ENCODE measurements at places on chromosomes 2 and 18. TPM values are rescaled to one million over a fixed set of nuclear protein-coding genes. Genes with fewer than 3 reads are reported as not detected.

DNA sequence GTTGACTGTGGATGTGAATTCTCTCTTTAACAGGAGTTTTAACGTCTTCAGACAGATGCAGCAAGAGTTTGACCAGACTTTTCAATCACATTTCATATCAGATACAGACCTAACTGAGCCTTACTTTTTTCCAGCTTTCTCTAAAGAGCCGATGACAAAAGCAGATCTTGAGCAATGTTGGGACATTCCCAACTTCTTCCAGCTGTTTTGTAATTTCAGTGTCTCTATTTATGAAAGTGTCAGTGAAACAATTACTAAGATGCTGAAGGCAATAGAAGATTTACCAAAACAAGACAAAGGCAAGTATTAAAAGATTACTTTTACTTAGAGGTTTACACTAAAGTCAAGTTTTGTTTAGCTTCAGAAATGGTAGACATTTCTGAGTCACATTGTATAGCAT is 30.2 kb upstream of the TYMS start:
- no peaks in the 10 kb centered on the region for H3K27me3 ChIP-seq
- no peaks in the 10 kb centered on the region for H3K4me1 ChIP-seq
- H3K27ac ChIP-seq, result no peak overlapping the region
- no peaks in the 10 kb centered on the region for H3K36me3 ChIP-seq

GRCh38 chr2:230928701-230929380 is 3.8 kb upstream of the GPR55 start:
- H3K27me3 ChIP-seq, result no peaks in the 10 kb centered on the region
- H3K27ac ChIP-seq, result no peak overlapping the region
- no peaks in the 10 kb centered on the region for H3K4me1 ChIP-seq
- H3K36me3 ChIP-seq, result no peaks in the 10 kb centered on the region
- no peak for DNase-seq
- H3K4me3 ChIP-seq, result no peak overlapping the region

RNASEH1 gene
- 22.1 TPM for total RNA-seq

DNA sequence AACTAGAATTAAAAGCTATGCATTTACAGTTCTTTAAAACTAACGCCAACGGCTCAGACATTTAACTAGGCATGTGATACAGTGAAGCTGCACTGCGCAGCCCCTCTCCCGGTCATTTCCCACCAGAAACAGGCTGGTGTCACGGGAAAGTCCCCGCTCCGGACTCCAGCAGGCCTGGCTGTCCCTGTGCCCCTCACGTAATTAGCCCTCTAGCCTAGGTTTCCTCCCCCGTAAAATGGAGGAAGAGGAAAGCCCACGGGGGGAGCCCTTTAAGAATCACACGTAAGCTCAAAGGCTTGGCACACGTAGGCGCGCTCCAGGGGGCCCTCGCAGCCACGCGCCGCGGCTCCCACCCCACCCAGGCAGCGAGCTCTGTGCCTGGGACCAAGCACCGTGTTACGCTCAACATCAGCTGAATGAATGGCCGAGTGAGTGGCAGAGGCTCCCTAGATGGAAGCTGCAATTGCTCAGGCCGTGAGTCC is 48.0 kb downstream of the KCNIP3 start:
- peak overlapping the region; percentile 64 for H3K4me3 ChIP-seq
- no peaks in the 10 kb centered on the region for H3K36me3 ChIP-seq
- H3K27ac ChIP-seq, result peak overlapping the region; percentile 33
- DNase-seq, result peak; percentile 41
- H3K27me3 ChIP-seq, result no peaks in the 10 kb centered on the region

EIPR1 gene
- 23.3 TPM for total RNA-seq

- H3K4me3 ChIP-seq, result no peak overlapping the region
- H3K4me1 ChIP-seq, result no peaks in the 10 kb centered on the region
- no peak for DNase-seq
- no peak overlapping the region for H3K27ac ChIP-seq
- H3K27me3 ChIP-seq, result no peaks in the 10 kb centered on the region
- H3K36me3 ChIP-seq, result no peaks in the 10 kb centered on the region
Observed at GRCh38 chr18:1774261-1774660, 797.0 kb downstream of the METTL4 start.

OR6B3 gene
- total RNA-seq, result not detected

DNA sequence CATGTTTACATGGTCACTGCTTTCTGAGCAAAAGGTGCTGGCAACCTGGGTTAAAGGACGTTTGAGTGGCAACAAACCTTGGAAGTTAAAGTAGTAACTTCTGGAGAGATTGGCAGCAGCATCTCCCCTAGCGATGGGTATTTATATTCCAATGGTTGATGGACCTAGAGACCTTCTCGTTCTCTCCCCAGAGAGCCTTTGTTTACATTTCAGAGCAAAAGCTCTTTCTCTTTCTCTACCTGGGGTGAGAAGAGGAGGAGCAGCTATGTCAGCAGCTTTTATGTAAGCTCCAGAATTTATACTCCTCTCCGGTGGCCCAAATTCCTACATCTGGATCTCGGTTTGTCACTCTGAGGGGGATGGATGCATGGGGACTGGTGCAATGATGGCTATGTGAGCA is 213.7 kb upstream of the ARL4C start:
- no peaks in the 10 kb centered on the region for H3K36me3 ChIP-seq
- no peak overlapping the region for H3K4me3 ChIP-seq
- no peaks in the 10 kb centered on the region for H3K4me1 ChIP-seq

COL6A3 gene
- 320 TPM for total RNA-seq

DNA sequence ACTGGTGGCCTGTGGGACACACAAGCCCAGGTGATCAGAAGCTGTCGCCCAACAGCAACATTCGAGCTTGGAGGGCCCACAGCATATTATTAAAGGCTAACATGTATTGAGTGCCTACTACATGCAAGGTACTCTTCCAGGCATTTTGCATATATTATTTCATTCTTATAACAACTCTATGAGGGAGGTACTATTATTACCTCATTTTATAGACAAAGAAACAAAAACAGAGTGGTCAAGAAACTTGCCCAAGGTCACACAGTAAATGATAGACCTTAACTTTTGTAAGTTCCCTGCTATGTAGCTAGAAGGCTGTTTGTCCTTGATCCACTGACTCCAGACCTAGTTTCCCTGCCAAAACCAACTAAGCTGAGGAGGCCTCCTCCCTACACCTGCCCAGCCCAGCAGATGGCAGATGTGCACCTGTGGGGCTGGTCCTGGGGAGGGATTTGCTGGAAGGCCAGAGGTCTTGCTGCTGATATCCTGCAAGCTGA is 35.7 kb downstream of the KANSL3 start:
- DNase-seq, result peak; percentile 61
- no peak overlapping the region for H3K4me3 ChIP-seq
- H3K4me1 ChIP-seq, result no peaks in the 10 kb centered on the region

SCTR gene
- total RNA-seq, result not detected

DNA sequence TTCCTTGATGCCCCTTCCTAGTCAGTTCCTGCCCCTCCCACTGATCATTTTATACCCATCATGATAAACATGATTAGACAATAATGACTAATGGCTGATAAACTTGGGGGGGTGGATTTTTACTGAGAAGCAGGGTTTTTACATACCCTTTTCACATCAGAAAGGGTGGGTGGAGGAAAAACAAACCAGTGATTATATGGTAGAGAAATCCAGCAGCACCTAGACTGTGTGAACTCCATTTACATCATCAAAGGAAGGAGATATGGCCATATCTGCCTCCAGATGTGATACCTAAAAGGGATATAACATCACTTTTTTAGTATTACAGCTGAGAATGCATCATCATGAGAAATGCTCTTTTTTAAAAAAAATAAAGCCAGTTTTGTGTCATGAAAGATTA is 89.9 kb downstream of the ANKRD12 start:
- no peaks in the 10 kb centered on the region for H3K36me3 ChIP-seq
- no peaks in the 10 kb centered on the region for H3K27me3 ChIP-seq
- no peak for DNase-seq
- H3K27ac ChIP-seq, result no peak overlapping the region
- H3K4me3 ChIP-seq, result no peak overlapping the region
- H3K4me1 ChIP-seq, result no peaks in the 10 kb centered on the region

DNA sequence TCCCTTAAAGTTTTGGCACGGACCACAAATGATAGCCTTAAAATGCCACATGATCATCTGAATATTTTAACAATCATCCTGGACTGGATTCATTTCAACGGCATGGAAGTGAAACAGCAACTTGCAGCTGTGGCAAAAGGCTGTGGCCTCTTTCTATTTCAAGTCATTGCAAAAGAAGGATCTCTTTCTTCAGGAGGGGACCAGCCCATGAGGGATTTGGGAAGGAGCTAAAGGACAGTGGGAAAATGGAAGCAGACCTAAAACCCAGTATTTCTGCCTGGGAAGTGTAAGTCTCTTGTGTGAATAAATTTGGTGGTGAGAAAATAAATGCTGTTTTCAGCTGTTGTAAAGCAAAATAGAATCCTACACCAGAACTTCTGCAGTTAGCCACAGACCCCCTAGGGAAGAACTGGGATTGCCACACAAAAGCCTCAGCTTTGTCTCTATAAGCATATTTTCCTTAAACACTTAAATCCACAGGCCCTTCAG is 107.3 kb upstream of the ZFP36L2 start:
- peak overlapping the region; percentile 82 for H3K27ac ChIP-seq
- H3K4me1 ChIP-seq, result no peaks in the 10 kb centered on the region
- H3K27me3 ChIP-seq, result no peaks in the 10 kb centered on the region
- no peaks in the 10 kb centered on the region for H3K36me3 ChIP-seq

ALLC gene
- total RNA-seq, result 0.16 TPM
